ENCODE measurements at places on chromosomes 1 and 21.

GRCh38 chr1:34918977-34919561 lies 10.4 kb downstream of the DLGAP3 start:
- DNase-seq = no peak

DNA sequence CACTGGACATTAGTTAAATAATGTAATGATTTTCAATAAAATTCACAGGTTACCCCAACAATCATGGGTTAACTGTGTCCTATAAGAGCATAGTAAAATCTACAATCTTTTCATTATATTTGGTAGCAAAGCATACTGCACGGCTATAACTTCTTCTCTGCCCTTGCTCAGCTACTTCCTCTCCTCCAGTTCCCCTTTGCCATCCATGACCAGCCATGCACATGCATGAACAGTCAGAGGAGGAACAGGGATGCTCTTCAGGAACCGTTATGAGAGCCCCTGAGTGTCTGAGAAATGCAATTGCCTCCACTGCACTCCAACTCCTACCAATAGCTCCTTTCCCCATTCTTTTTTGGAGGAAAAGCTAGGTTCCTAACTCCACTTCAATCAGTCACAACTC lies 646.7 kb downstream of the LTN1 start:
- DNase-seq = no peak

DNA sequence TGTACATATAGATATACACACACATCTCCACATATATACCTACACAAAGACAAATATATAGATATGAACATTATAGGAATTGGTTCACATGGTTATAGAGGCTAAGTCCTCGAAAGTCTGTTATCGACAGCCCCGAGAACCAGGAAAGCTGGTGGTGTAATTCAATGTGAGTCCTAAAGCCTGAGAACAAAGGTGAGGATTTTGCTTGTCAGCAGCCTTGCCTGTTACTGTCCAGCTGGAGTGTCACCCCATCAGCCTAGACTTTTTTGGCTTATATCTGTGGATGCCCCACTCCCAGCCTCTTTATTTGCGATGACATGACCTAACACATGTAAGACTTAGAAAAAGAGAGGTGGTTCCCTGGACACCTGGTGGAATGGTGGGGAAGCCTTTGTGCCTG lies 97.0 kb downstream of the GIPC2 start:
- no peak for DNase-seq

- DNase-seq = no peak
Observed at GRCh38 chr1:85326336-85326735, 49.9 kb upstream of the BCL10 start.

DNA sequence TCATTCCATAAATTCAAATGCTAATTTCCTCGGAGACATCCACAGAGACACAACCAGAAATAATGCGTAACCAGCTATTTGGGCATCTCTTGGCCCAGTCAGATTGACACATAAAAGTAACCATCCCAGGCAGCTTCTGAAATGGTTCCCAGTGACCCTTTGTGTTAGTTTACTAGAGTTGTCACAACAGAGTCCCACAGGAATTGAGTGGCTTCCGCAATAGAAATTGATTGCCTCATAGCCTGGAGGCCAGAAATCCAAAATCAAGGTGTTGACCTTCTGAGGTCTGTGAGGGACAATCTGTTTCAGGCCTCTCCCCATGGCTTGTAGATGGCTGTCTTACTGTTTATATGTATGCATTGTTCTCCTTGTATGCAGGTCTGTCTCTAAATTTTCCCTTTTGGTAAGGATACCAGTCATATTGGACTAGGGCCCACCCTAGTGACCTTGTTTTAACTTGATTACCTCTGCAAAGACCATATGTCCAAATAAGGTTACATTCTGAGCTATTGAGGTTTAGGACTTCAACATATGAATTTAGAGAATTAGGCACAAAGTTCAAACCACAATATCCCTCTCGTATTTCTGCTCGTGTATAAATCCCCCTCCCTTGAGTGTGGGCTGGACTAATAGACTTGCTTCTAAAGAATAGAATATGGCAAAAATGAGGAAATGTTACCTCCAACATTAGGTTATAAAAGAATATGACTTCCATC lies 78.2 kb upstream of the FGGY start:
- no peak for DNase-seq

DNA sequence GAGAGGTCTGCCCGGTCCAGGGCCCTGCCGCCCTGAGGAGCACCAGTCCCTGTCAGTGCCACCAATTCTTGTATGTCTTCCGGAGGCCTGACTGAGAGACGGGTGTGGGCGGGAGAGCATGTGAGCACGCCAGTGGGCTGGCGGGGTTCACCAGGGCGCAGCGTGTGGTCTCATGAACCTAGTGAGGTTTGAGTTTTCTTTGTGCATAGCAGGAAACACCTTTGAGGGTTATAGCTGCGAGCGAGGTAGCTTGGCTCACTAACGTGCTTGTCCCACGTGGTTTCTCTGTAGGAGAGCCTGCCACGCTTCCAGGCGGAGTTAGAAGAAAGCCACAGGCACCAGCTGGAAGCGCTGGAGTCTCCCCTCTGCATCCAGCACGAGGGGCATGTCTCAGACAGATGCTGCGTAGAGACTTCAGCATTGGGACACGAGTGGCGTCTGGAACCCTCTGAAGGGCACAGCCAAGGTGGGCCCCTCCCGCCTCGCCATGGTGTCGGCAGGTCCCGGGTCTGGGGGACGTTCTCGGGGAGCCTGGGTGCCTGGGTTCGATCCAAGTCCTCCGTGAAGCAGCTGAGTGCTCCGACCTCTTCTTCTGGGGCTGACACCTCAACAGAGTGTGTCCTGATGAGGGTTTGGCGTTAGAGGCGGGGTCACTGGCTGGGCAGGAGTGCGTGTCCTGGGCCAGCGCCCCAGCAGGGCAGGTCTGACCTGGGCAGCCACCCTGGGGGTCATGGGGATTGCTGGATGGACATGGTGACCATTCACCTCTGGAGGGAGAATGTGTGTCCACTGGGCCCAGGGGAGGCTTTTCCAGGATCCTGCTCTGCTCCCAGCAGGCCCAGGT lies 31.4 kb downstream of the PCNT start:
- DNase-seq = no peak

GRCh38 chr1:51799372-51799771 lies 79.2 kb downstream of the NRDC start:
- no peak for DNase-seq

DNA sequence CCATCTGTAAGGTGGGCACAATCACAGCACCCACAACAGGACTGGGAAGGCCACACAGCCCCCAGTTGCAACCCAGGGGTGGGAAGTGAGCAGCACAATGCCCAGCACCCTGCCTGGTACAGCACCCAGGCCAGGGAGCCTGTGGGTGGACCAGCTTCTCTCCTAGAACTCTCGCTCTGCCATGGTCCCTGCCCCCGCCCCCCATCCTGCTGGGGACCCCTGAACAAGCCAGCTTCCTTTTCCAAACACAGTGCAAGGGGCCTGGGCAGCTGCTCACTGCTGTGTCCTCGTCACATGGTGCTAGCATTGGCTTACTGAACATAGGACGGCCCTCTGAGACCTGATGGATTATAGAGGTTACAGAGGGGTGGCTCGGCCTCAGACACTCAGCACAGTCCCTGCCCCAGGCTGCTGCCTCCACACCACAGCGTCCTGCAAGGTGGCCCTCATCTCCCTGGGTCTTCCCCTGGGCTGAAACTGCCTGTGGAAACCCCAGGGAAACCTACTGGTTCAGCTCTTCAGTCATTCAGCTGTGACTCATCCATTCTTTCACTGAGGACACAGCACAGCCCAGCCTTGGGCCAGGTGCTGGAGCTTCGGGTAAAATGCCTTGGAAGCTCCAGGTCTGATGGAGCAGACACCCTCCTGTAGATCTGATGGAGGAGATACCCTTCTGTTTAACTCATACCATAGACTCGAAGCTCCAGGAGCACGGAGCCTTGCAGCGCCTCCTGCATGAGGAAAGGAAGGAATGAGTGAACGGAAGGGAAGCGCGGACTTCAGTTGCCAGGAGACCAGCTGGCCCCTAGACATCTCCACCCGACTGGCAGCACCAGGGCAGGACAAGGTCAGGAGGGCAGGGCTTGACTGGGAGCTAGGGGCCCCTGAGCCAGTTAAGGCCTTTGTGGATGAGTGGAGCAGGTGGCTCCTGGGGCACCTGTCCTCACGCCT lies 8.1 kb upstream of the PRDM16 start:
- DNase-seq = no peak

DNA sequence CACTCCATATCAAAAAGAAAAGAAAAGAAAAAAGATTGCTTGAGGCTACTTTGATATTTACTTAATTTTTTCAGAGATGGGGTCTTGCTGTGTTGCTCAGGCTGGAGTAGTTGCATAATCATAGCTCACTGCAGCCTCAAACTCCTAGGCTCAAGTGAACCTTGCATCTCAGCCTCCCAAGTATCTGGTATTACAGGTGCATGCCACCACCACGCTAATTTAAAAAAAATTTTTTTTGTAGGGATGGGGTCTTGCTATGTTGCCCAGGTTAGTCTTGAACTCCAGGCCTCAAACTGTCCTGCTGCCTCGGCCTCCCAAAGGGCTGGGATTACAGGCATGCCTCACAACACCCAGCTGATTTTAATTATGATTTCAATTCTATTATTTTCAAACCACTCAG lies 38.2 kb downstream of the RTCA start:
- no peak for DNase-seq

- DNase-seq = no peak
Observed at GRCh38 chr1:94612525-94613204, 71.1 kb upstream of the F3 start.

- no peak for DNase-seq
Observed at GRCh38 chr1:5990913-5991312, 1.3 kb downstream of the NPHP4 start.

DNA sequence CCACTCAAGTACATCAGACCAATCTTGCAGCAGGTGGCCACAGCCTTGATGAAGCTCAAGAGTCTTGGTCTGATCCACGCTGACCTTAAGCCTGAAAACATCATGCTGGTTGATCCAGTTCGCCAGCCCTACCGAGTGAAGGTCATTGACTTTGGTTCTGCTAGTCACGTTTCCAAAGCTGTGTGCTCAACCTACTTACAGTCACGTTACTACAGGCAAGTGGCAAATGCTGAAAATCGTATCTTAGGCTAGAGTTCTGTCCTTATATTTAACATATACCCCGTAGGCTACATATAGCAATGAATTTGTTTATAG lies 12.1 kb downstream of the HIPK1 start:
- no peak for DNase-seq

- DNase-seq = no peak
Observed at GRCh38 chr1:235739124-235739523, 89.5 kb upstream of the GNG4 start.

GRCh38 chr1:246837418-246838117 lies 94.2 kb downstream of the AHCTF1 start:
- DNase-seq = no peak

GRCh38 chr21:33881689-33882440 lies 33.7 kb downstream of the ATP5PO start:
- DNase-seq = no peak

DNA sequence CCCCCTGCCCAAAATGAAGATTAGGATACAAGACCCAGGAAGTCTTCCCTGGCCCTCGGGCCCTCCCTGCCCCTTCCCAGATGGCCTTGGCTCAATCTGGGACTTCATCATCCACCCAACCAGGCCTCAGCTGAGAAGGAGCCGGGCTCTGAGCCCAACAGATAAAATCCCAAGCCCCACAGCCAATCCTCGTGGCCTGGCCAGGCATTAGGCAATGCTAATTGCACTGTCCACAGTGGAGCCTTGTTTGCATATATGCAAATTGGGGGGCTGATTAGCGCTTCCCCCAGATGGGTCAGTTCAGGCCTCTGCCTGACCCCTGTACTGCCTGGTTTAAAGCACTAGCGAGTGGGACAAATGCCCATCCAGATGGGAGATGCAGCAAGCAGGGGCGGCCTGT lies 34.9 kb downstream of the IGSF21 start:
- DNase-seq = no peak

- no peak for DNase-seq
Observed at GRCh38 chr21:46540087-46540710, 64.7 kb downstream of the S100B start.

DNA sequence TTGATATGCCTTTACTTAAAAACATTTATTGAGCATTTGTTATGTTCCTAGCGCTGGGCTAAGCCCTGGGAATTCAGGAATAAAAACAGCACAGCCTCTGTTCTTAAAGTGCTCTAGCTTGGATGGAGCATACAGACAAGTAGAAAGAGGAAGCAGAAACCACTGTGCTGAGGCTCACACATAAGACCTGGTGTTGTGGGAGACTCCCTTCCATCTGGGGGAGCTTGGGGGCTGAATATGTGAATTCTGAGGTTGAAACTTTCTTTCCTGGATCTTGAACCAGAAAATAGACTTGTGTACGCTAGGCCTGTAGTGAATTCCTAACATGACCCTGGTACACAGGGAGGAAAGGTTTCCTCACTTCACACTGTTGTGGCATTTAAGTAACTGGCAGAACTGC lies 209.9 kb downstream of the ZNF326 start:
- DNase-seq = no peak

DNA sequence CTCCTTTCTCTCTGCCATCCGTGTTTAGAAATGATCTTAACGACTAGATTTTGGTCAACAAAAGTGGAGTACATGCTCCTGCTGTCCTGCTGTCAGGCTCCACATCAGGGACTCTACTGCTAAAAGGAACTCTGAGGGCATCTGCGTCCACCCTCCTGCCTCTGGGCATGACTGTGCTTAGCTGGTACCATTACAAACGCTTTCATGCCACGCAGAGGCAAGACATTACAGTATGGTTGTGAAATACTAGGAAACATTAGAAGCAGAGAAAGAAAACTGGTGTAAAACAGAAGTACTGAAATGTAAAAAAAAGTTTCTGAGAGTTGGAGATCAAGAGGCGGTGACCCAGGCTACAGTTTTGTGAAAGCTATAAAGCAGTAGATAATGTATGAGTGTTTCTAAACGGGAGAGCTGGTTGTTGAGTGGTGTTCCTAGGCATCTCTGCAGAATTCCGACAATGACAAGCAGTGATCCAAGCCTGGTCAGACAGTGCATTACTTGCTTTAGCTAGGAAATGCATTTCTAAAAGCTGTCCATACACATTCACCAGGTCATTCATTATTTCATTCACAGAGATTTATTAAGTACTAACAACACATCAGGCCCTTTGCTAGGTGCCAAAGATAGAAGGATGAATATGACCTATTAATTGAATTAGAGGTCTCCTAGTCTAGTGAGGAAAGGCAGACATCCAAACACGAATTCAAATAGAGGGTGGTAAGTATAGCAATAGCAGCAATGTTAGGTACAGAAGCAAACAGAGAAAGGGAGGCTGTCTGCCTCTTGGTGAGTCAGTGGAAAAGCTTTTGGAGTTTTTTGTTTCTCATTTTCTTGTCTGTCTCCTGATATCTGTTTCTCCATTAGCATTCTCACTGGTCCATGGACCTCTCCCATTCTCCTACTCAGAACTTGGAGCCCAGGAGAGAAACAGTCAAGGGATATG lies 401.9 kb downstream of the LMO4 start:
- no peak for DNase-seq

DNA sequence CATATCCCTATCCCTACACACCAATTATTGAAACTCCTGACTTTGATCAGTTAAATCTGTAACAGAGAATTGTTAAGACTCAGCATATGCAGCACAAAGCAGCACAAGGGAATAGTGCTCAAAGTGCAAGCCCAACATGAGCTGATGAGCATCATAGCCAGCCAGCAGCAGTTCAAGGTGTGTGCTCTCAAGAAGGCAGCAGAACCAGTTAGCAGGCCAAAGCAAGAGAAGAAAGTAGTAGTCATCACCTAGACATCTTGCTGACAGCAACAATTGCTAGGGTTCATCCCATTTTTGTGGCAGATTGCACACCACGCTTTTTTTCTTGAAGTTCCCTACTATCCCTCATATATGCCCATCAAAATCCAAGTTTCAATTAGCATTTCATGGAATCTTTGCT lies 478.3 kb downstream of the COL11A1 start:
- no peak for DNase-seq
